ENCODE measurements at places on chromosomes 2 and 18.

DNA sequence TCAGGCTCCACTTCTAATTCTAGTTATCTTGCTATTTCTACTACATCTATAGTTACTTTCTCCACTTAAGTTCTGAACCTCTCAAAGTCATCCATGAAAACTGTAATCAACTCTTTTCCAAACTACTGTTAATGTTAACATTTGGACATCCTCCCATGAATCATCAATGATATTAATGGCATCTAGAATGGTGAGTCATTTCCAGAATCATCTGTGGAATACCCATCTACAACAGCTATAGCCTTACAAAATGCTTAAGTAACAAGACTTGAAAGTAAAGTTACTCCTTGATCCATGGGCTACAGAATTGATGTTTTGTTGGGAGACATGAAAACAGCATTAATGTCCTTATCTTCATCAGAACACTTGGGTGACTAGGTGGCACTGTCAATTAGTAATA lies 35.4 kb downstream of the BARD1 start:
- DNase-seq = no peak

DNA sequence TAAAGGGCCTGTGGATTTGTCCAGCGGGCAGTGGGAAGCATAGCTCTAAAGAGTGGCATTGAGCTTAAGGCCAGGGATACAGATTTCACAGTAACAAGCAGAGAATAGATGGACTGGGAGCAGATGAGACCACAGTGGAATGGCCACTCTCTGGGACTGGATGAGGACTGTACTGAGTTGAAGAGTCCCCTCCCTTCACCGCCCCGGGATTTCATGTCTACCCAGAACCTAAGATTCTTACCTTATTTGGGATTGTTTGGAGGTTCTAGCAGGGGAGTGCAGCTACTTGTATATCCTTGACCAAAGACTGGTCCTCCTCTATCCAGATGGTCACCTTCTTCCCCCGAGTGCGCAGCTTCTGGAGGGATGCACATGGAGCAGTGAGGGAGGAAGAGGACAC lies 28.0 kb upstream of the EFEMP1 start:
- no peak for DNase-seq

- no peak for DNase-seq
Observed at GRCh38 chr2:158542577-158542976, 85.8 kb downstream of the PKP4 start.

- DNase-seq = no peak
Observed at GRCh38 chr2:174335254-174335987, 667 bp downstream of the SP9 start.

GRCh38 chr2:137237055-137237454 lies 471.7 kb downstream of the THSD7B start:
- DNase-seq = no peak

GRCh38 chr2:234702731-234703225 lies 205.9 kb upstream of the ARL4C start:
- no peak for DNase-seq

DNA sequence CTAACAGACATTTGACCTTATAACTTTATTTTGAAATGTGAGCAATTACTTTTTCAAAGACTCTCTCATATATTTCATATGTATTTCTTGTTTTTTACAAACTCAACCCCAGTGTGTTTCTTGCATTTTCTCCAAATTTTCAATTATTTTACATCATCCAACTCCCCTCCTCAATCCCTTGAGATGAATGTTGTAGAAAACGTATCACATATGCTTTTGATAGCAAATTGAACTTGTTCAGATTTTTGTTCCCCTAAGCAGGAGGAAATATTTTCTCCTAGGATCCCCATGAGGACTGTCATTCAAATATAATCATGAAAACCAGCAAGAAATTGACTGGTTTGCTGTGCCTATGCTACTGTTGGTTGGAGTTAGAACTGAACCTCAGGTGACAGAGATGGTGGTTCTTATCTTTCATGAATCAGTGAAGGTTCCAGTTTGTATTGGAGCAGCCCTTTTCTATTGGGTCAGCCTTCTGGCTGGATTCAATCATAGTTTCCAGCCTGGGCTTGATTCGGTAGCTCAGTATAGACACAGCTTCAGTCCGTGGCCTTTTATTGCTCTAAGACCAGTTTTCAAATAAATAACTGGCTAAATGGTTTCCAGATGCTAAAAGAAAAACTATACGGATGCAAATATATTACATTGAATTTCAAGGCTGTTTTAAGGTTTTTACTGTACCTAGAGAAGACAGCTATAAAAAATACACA lies 591.0 kb downstream of the EPHA4 start:
- DNase-seq = no peak

DNA sequence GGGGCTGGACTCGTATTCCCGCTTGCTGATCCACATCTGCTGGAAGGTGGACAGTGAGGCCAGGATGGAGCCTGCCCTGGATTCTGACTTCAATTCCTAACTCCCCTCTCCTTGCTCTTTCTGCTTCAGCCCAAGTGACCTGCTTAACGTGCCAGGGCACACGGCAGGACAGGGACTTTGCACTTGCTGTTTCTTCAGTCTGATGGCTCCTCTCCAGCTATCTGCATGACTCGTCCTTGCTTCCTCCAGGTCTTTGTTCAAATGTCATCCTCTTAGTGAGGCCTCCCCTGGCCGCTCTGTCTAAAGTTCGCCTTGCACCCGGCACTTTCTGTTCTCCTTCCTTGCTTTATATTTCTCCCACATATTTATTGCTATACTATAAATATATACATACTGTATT lies 357.6 kb downstream of the MTX2 start:
- DNase-seq = no peak

- DNase-seq = no peak
Observed at GRCh38 chr18:9019135-9019534, 83.4 kb upstream of the NDUFV2 start.

DNA sequence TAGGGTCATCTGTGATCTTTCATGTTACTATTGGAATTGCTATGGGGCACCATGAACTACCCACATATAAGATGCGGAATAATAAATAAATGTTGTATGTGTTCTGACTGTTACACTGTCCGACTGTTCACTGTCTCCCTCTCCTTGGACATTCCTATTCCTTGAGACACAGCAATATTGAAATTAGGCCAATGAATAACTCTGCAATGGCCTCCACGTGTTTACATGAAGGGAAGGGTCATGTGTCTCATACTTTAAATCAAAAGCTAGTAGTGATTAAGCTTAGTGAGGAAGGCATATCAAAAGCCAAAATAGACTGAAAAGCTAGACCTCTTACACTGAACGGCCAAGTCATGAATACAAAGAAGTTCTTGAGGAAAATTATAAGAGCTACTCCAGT lies 751.3 kb downstream of the SOCS6 start:
- DNase-seq = no peak

- no peak for DNase-seq
Observed at GRCh38 chr18:4908328-4908727, 288.7 kb downstream of the AKAIN1 start.

GRCh38 chr18:32958746-32959145 lies 185.9 kb upstream of the KLHL14 start:
- no peak for DNase-seq

GRCh38 chr2:176479961-176480360 lies 210.7 kb downstream of the MTX2 start:
- DNase-seq = no peak

DNA sequence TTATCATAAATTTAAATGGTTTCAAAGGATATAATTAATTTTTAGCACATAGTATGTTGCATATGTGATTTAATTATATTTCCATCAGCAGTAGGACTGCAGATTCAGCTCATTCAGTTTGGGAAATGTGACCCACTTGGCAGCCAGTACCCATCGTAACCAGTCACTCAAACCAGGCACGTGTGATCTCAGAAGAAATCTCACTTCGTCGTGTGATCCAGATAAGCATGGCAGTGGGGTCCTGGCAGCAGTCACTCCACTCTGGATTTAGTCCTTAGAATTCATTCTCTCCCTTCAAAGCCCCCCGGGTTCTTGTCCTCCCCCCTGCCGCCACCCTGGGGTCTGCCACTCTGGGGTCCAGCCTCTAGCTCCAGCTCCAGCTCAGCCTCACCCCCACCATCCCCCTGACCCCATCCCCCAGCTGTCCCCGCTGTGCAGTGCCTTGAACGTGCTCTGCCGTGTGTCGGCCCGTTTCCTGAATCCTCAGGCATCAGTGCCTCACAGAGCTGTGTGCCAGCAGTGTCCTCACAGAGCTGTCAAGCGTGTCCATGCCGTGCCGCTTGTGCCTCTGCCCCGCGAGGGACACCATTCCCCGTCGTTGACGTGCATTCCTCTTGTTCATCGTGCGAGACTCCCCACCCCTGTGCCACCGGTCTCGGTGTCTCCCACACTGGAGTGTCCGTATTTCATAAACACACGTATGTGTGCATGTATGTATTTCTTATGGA lies 34.8 kb downstream of the TRAPPC12 start:
- no peak for DNase-seq

GRCh38 chr2:145023334-145023934 lies 503.5 kb upstream of the ZEB2 start:
- DNase-seq = no peak

GRCh38 chr2:33021542-33022227 lies 74.9 kb downstream of the LTBP1 start:
- no peak for DNase-seq

DNA sequence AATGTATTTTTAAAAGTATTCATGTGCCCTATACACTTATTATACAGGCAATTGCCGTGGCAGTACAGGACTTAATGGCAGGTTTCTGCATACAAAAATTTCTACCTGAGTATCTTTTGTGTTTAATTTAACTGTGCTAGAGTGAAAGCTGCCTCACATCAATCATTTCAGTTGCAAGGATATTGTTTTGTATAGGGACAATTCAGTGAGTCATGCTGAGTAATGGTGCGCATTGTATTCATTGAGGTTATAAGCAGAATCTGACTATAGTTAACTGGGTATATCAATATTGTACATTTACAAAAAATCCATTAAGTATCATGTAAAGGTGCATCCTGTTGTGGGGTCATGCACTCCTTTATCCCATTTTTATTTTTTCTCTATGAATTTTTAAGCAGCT lies 121.5 kb downstream of the GCA start:
- DNase-seq = no peak

DNA sequence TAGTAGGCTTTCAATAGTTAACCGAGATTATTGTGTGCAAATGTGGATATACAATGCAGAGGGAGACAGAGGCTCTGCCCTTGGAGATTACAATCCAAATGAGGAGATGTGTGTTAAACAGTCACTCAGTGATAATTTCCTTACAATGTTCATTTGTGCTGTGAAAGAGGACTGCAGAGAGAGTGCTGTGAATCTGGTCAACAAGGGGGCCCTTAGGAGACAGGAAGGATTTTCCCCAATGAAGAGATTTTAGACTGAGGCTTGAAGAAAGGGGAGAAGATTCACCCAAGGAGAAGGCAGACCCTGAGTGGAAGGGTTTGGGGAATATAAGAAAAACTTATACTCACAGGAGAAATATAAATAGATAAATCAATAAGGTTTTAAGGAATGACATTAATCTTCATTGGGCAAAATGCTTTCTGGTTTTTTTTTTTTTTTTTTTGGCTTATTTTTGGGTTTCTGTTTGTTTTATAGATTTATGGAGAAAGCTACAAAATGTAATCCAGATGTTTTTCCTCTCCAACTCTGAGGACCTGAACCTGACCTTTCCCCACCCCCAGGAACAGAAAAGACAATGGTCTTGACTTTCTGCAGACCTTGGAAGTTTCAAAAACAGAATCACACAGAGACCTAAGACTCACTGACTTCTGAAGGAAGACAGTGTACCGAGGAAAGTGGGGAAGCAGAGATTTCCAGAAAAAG lies 151.3 kb upstream of the SERPINE2 start:
- no peak for DNase-seq

GRCh38 chr18:1648712-1649111 lies 744.0 kb downstream of the ADCYAP1 start:
- DNase-seq = no peak

GRCh38 chr2:65620524-65620923 lies 188.1 kb upstream of the SPRED2 start:
- DNase-seq = no peak

- DNase-seq = no peak
Observed at GRCh38 chr2:164015328-164016123, 279.7 kb upstream of the FIGN start.

GRCh38 chr2:112474844-112475486 lies 7.0 kb upstream of the TTL start:
- DNase-seq = no peak

DNA sequence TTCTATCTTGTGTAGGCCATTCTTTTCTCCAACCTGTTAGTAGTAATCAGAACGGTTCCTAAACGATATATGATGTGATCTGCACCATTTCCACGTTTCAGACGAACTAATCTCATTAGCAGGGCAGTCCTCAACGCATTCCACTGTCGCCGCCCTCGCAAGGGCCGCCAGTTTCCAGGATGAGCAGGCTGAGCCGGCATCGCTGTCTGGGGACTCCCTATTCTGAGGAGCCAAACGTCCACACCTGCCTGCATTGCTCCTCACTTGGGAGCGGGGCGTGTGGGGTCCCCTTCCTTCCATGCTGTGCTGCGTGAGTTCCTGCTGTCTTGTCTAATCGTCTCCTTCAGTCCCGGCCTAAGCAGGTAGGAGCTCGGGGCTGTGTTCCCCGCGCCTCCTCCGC lies 76.6 kb downstream of the PSMG2 start:
- DNase-seq = no peak

GRCh38 chr18:51478908-51479307 lies 281.4 kb upstream of the MEX3C start:
- no peak for DNase-seq

GRCh38 chr18:13566941-13567746 lies 159.2 kb downstream of the FAM210A start:
- no peak for DNase-seq

DNA sequence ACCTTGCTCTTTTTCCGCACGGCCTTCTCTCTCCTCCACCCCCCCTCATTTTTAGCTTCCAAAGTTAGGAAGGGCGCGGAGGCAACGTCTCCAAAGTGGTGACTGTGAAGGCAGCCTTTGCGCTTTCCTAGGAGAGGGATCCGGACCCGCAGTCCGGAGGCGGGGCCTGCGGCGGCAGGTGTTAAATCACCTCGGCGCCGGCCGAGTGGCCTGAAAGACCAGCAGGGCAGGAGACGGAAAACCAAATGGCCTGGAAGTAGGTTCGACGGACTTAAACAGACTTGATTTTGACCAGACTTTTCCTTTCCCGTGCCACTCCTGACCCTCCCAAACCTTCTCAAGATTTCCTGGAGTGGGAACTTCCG lies 615 bp downstream of the GORASP2 start:
- DNase-seq = peak; percentile 47
